ENCODE measurements at places on chromosomes 2 and 18.
A peak's percentile ranks its signal among the peaks of the same experiment; 100 is the strongest.

- peak; percentile 22 for DNase-seq
These were observed 21.8 kb downstream of the ATG4B start for GRCh38 chr2:241659150-241659739.

DNA sequence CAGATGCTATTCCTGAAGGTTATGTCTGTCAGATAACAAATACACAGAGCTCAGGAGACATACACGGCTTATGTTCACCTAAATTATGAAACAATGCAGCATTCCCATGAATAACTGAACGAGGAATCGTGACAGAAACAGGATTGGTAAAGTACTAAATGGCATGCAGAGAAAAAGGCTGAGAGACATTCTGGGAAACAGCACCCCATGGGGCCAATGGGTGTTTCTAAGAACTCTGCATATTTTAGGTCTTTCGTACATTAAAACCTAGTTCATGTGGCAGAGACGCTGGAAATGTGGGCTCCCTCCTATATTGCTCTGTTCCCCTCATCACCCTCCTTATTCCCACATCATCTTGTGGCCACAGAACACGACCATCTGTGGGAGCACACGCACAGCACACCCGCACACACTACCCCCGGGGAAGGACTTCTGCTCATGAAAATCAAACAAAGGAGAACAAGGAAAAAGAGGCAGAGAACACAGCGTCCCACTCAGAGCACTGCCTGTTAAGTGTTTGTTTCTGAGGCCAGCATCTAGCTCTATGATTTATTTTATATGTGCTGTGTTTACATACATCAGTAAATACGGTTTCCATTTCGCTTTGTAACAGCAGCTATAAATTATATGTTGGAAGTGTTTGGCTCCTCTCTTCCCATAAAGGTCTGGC lies 143.6 kb downstream of the AFF3 start:
- DNase-seq, result no peak

GRCh38 chr2:152126664-152127063 lies 27.8 kb upstream of the CACNB4 start:
- DNase-seq, result no peak

GRCh38 chr2:145220496-145220895 lies 700.6 kb upstream of the ZEB2 start:
- DNase-seq, result no peak

DNA sequence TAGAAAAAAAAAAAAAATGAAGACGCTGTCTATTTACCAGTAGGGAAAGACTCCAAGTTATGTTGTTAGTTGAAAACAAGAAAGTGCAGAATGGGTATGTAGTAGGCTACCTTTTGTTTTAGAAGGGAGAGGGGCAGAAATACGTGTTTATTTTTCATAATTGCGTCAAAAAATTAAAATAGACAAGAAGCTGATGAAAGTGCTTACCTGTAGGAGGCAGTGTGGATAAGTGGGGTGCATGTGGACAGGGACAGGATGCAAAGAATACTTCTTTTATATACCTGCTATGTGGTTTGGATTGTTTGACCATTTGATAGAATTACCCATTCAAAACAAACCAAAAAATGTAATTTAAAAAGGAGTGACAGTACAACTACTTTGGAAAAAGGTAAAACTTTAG lies 3.0 kb upstream of the GCG start:
- no peak for DNase-seq

DNA sequence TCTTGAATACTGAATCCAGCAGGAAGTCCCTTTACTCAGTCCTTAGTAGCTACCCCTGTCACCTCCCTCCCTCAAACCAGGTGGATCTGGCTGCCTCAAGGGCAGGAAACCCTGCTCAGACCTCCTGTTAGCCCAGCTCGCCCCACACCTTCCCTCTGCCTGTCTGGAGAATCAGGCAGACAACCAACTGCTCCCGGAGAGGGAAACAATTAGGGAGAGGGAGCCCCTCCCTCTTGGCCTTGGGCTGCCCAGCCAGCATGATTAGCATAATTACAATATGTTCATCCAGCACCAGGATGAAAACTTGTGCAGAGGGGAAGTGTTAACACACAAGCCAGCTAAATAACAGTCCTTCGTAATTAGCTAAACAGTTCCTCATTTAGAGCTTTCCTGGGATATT lies 185.5 kb downstream of the C1D start:
- no peak for DNase-seq

DNA sequence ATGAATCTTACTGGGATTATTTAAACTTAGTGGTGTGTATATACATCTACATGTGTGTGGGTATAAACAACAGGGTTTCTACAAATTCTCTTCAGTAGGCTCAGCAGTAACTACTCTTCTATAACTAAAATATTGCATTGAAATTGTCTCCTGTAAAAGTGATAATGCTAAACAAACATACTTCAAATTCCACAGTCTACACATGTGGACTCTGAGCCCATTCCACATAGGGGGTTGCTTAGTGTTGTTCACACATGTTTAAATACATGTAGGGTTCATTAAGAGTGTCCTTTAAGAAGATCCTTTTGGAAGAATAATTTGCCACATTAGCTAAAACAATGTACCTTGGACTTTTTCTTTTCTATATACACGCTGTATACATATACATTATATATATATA lies 152.8 kb upstream of the VRK2 start:
- no peak for DNase-seq

DNA sequence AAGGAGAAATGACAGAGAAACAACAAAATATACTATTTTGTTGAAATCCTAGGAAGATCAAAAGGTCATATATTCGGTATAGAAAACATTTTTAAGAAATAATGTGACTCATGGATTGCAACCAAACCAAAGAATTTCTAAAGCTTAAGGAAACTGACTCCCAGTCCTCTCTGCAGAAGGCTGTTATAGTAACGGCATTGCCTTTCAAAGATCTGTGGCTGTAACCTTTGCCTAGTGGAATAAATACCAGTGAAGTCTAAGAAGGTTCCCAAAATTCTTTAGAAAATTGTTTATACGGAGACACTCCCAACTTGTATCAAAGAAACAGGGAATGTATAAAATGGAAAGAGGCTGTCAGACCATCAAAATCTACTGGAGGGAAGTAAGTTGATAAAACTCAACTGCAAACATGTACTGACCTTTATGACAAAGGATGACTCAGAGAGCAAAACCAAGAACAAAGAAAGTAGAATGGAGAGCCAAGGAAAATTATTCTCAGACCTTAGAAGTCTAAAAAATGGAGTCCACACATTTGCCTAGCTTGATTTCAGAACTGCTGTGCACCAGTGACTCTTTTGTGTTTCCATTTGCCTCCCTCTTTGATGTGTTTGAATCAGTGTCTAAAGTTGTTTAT lies 48.6 kb upstream of the FSIP2 start:
- no peak for DNase-seq

GRCh38 chr2:202909394-202910192 lies 1.9 kb downstream of the WDR12 start:
- DNase-seq, result no peak

DNA sequence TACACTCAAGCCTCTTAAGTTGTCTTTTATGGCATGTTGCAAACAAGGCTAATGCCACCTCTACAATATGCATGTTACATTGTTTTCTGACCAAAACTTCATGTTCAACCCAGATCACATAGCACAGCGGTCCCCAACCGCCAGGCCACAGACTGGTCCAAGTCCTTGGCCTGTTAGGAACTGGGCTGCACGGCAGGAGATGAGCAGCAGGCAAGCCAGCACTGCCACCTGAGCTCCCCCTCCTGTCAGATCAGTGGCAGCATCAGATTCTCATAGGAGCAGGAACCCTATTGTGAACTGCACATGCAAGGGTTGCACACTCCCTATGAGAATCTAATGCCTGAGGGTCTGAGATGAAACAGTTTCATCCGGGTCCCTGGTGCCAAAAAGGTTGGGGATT lies 324.8 kb upstream of the CHAC2 start:
- DNase-seq, result no peak

- DNase-seq, result no peak
These were observed 4.0 kb downstream of the TSGA10 start for GRCh38 chr2:99150706-99151105.

GRCh38 chr18:44638811-44639210 lies 41.9 kb upstream of the SETBP1 start:
- no peak for DNase-seq

DNA sequence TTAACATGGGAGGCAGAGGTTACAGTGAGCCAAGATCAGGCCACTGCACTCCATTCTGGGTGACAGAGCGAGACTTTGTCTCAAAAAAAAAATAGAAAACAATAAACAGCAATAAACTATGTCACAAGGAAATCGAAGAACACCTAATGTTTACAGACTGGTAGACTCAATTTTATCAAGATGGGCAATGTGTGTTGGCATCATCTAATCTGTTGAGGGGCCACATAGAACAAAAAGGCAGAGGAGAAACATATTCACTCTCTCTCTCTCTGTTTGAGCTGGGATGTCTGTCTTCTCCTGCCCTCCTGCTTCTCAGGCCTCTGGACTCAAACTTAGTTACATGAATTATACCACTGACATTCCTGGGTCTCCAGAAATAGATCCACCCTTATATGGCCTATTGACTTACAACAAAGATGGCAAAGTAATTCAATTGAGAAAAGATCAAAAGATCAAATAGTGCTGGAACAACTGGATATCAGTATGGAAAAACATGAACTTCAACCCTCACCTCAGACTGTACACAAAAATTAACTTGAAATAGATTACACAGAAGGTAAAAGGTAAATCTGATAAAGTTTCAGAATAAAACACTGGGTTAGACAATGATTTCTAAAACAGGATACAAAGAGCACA lies 703.8 kb upstream of the CRIM1 start:
- DNase-seq, result no peak
